ENCODE measurements at places on chromosomes 2 and 18.

GRCh38 chr18:75391279-75392225, 36.0 kb downstream of the SMIM21 start:
- no peak for DNase-seq

DNA sequence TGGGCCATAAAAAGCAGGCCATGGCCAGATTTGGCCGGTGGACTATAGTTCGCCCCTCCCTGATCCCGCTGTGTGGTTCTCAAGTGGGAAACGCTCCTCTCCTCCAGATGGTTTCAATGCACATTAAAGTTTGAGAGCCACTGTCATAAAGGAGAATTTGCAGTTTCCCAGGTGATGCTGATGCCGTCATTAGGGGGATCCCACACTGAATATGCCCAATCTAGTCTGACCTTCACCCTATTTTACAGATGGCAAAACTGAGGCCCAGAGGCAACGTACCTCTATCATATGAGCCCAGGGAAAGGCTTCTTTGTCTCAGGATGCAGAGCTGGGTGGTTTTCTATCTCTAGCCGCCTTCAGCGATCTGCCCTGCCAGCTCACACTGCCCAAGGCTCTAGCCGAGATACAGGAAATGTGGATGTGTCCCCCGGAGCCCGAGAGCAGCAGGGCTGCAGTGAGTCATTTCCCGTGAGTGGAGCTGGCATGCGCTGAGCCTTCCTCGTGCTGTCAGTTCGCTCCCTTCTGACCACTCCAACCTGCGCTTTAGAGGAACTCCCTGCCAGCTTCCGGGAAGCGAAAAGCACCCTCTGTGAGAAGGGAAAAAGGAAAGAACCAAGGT, 116.2 kb downstream of the SMAD7 start:
- peak; percentile 98 for DNase-seq

GRCh38 chr2:73999881-74000597, 15.3 kb downstream of the TET3 start:
- DNase-seq: peak; percentile 58

- peak; percentile 96 for DNase-seq
Observed at GRCh38 chr2:238169048-238169707, 10.4 kb downstream of the ERFE start.

- peak; percentile 69 for DNase-seq
Observed at GRCh38 chr2:113716291-113716690, 40.2 kb downstream of the SLC35F5 start.

DNA sequence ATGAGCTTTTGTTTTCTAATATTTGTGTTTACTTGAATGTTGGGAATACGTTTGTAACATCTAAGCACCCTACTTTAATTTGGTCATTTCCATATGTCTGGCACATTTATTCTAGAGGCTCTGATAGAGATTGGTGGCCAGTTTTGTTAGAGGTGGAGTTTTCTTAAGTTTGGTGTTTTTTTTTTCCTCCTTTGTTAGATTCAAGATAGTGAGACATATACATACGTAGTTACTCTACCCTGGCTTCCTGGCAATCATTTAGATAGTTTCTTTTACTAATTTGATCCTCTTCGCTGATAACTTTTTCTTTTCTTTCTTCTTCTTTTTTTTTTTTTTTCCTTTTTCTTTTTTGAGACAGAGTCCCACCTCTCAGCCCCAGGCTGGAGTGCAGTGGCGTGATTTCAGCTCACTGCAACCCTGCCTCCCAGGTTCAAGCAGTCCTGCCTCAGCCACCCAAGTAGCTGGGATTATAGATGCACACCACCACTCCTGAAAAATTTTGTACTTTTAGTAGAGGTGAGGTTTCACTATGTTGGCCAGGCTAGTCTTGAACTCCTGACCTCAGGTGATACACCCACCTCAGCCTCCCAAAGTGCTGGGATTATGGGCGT, 26.6 kb downstream of the SMCHD1 start:
- DNase-seq: no peak

DNA sequence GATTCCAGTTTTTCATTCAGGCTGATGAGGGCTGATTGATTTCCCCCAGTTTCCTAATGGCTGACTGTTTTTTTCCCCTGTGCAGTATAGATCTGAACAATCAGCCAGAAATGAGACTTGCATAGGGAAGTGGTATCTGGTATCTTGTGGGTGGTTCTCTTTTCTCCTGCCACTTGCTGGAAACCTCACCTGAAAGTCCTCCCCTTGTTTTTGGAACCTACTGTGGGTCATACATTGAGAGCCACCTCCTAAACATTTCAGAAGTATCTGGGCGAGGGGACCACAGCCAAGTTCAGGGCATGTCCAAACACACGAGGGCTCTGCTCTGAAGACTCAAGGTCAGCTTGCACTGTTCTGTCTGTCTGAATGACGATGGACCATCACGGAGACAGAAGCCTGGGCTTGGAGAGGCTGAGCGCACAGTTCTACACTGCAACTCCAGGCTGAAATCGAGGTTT, 19.3 kb downstream of the ALPK2 start:
- DNase-seq: no peak

DNA sequence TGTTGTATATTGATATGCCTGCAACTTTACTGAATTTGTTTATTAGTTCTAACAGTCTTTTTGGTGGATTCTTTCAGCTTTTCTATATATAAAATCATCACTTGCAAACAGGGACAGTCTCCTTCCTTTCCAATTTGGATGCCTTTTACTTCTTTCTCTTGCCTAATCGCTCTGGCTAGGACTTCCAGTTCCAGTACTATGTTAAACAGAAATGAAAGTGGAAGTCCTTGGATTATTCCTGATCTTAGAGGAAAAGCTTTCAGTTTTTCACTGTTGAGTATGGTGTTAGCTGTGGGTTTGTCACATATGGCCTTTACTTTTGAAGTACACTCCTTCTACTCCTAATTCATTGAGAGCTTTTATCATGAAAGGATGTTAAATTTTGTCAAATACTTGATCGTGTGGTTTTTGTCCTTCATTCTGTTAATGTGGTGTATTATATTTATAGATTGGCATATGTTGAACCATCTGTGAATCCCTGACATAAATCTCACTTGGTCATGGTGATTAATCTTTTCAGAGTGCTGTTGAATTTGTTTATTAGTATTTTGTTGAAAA, 52.9 kb downstream of the REL start:
- no peak for DNase-seq

- peak; percentile 99 for DNase-seq
Observed at GRCh38 chr2:160209516-160209856, 9.4 kb upstream of the ITGB6 start.

GRCh38 chr18:74949611-74950010, 259.3 kb downstream of the PTGR3 start:
- no peak for DNase-seq

GRCh38 chr18:9682572-9682971, 25.5 kb upstream of the RAB31 start:
- no peak for DNase-seq

GRCh38 chr18:45376193-45376592, 239.1 kb upstream of the SLC14A2 start:
- no peak for DNase-seq

GRCh38 chr2:222887124-222887523, 26.3 kb downstream of the ACSL3 start:
- no peak for DNase-seq

GRCh38 chr2:237278568-237278967, 135.4 kb downstream of the COL6A3 start:
- DNase-seq: peak; percentile 95

DNA sequence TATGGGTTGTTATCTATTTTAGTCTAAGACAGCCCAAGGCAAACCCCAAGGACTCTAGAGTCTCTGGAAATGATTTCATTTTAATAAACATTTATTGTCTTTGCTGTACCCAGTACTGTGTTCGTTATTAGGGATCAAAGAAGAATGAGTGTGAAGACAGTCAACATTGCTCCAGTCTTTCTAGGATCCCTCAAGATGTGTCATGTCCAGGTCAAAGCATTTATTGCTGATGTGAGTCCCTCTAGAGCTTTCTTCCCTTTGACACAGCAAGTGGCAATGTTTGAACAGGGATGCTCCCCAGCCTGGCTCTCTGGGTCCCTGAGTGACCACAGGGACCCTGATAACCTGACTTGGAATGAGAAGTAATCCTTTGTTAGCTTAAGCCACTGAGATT, 123.1 kb upstream of the STK17B start:
- DNase-seq: peak; percentile 51

DNA sequence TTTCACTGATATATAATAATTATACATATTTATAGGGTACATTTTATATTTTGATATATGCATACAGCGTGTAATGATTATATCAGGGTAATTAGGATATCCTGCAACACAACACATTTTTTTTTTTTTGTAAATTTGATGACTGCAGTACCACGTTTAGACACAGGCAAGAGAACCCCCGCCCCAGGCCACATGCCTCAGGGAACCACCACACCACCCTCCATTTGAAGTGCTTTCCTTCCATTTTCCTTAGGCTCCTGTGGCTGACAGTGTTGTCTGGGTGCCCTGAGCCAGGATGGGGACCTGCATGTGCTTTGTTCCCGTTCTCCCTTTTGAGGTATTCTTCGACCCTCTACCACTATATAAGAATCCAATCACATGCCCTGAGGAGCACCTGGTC, 161.6 kb upstream of the CTAGE1 start:
- no peak for DNase-seq

DNA sequence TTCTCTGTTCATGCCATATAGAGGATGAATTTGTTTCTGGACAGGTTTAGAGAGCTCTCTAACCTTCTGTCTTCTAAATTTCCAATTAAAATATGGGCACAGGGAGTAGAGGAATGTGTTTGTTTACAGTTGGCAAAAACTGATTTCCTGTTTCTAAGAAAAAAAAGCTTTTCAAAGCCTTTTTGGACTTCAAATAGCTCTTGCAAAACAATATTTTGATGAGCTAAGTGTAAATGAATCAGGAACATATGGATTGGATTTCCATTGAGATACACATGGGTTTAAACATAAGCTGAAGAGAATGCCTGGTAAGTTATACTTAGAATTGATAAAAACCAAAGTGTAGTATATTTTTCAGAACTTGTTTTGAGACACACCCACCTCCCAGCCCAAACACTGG, 677.5 kb downstream of the NYAP2 start:
- DNase-seq: peak; percentile 42

- no peak for DNase-seq
Observed at GRCh38 chr2:220293966-220294365, 666.5 kb downstream of the SLC4A3 start.

- no peak for DNase-seq
Observed at GRCh38 chr2:222424729-222425671, 657 bp downstream of the SGPP2 start.

DNA sequence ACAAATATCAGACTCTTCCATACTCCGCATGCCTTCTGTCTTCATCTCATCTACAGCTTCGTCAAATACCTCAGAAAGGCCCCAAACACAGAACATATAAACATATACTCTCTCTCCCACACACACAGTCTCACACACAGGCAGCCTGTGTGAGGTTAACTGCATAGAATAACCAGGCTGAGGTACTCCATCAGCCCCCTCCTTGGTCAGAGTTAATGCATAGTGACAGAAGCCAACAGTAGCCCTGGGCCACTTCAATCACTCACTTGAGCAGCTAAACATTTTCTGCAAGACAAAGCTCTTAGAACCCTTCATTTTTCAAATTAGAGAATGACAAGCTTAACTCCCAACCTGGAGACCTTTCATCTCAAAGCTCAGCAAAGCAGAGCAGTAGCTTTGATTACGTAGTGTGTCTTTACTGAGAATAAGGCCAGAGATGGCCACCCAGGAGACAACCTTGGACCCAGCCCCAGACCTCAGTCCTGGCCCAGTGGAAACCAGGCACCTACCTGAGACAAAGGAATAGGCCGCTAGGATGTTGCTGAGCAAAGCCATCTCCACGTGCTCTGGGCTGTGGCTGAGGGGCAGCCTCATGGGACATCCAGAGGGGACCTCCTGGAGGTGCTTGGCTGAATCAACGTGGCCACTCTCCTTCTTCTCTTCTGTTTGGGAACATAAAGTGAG, 43.0 kb downstream of the EVA1A start:
- no peak for DNase-seq

GRCh38 chr2:58866040-58866439, 624.9 kb upstream of the FANCL start:
- DNase-seq: no peak

DNA sequence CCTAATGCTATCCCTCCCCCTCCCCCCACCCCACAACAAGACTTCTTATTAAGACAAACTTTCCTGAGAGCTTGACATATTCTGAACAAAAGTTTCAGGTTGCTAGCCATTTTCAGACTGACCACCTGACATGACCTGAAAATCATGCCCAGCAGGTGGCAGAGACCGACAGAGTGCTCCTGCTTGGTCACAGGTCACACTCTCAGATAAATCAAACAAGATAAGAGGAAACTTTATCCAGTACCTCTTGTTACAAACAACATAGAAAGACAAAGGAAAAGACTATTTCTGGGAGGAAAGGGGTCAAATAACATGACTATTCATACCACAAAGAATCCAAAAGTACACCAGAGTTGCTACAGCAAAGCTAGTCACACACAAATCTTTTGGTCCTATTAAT, 107.4 kb downstream of the TMEM200C start:
- no peak for DNase-seq

GRCh38 chr18:64095056-64095455, 53.8 kb downstream of the LINC00305 start:
- DNase-seq: no peak

DNA sequence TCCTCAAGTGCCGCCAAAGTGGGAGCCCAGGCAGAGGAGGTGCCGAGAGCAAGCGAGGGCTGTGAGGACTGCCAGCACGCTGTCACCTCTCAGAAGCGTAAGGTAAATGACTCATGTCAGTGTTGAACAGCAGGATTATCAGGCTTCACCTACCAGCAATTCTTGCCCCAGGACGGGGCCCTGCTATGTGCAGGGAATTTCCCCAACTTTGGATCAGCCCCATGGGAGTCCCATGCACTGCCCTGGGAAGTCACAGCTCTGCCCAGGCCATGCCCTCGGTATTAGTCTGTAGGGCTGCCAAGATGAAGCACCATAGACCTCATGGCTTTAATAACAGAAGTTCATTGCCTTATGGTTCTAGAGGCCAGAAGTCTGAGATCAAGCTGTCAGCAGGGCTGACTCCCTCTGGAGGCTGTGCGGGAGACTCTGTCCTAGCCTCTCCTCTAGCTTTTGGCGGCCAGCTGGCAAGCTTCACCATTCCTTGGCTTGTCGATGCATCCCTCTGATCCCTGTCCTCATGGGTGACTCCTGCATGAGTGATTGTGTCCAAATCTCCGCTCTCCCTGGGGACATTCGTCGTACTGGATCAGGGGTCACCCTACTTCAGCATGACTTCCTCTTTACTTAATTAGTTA, 55.9 kb downstream of the TRPM8 start:
- DNase-seq: no peak

DNA sequence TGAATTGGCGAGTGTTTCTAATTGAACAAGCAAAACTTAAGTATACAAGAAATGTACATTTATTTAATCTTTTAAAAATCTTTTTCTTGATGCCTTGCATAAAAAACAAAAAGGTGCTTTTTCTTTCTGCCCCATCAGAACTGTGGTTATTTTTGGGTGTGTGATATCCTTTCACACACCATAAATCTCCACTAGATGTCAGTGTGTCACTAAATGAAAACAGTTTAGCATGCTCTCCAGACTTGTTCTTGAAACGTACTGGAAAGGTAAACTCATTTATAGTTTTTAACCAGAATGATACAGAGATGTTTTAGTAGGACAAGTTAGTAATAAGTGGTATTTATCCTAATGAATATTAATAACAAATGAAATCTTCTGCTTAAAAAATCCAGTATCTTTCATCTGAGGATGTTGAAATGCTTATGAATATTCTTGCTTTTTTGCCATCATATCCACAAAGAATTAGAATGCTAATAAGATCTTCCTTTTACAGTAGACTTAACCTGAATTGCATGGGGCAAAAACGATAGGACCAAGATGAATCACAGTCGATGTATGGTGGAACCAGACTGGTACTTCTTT, 96.8 kb downstream of the UBE2E3 start:
- peak; percentile 65 for DNase-seq

Measured in EH (cell line).